ENCODE measurements at places on chromosomes 2 and 18.
A peak's percentile ranks its signal among the peaks of the same experiment; 100 is the strongest.

DNA sequence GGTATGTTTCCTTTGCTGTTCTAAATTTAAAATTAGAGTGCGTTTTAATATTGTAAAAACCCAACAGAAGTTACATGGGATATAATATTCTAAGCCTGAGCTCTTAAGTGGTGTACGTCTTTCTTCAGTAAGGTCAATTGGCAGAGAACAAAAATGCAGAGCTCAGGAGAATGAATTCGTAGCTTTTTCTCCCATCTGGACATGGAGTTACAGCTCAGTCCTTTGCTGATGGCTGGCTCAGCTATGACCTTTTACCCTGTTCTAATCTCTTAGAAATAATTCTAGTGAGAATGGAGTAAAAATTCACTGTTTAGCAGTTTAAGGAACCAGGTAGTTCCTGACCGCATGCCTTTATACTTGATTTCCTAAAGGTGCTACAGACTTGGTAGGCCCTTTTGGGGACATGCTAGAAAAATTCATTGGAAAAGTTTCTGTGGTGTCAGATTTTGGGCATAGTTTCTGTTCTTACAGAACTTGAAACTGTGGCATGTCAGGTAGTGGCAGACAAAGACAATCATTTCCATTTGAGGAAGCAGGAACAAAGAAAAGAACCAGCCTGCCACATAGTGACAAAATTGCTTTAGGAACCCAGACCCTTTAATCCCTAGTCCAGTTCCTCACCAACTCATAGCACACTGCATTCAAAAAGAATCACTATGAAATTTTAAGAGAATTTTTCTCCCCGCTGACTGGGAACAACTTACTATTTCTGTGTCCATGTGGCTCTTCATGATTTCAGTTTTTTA is 566.8 kb upstream of the ZNF804A start:
- DNase-seq, result no peak

DNA sequence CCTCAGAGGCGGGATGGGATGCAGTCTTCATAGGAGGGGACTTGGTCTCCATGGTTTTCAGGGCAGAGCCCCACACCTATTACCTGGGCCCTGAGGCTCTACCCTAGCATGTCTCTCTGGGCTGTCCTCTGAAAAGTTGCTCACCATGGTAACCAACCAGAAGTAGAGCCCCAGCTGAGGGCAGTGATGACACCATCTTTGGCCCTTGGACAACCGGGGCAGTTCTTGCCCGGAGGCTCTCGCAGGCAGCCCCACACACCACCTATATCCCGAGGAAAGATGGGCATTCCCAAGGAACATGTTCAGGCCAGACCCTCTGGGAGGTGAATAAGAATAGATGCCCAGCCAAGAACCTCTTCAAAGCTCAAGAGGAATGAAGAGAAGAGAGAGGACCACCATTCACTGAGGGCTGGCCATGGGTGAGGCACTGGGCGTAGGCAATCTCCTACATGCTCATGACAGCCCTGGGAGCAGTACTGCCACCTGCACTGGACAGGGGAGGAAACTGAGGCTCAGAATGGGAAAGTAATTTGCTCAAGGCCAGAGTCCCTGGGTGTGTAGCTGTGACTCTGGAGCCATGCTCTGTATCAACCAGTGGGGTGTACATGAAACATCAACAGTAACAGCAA is 72.5 kb downstream of the HS1BP3 start:
- no peak for DNase-seq

- DNase-seq, result no peak
Observed at GRCh38 chr2:197947219-197947757, 142.9 kb downstream of the PLCL1 start.

DNA sequence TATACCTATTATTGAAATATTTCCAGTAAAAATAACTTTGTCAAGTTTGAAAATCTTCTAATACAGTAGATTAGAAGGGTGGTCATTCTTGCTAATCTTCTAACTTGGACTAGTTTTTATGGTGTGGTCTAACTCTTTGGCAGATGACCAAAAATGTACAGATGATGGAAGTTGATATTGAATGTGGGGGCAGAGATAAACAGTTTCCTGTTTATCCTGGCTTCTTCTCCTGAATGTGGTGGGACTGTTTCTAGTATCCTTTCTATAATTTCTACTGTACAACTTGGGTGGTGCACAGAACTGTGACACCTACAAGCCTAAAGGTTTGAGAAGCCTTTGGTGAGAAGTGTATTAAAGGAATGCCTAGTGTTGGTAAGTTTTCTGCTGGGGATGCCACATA is 178.7 kb downstream of the PDE11A start:
- DNase-seq, result no peak

- DNase-seq, result no peak
Observed at GRCh38 chr2:190533175-190533967, 1.2 kb downstream of the NEMP2 start.

DNA sequence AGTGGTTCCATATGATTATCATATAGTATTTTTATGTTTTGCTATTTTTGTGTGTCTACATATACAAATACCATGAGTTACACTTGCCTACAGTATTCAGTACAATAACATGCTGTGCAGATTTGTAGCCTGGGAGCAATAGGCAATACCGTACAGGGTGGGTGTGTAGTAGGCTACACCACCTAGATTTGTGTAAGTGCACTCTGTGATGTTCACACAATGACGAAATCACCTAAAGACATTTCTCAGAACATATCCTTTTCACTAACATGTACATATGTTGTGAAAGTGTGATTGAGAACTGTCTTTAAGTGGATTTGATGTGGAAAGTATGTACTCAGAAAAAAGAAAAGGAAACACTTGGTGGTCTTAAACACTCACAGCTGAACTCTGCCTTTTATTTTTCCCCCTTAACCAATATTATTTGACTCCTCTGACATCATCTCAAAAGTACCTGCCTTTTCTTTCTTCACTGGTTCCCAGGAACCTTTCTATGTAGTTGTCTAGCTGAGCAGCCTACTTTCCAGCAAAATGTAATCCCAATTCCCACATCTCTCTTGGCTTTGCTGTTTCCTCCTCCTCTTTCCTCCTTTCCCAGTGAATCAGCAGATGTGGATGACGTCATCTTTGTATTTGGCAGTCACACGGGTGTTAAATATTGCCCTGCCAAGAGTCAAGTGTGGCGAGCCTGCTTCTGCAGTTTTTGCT is 47.7 kb downstream of the OSBPL6 start:
- peak; percentile 46 for DNase-seq

GRCh38 chr2:71353248-71353647 is 21.7 kb downstream of the ZNF638 start:
- no peak for DNase-seq

DNA sequence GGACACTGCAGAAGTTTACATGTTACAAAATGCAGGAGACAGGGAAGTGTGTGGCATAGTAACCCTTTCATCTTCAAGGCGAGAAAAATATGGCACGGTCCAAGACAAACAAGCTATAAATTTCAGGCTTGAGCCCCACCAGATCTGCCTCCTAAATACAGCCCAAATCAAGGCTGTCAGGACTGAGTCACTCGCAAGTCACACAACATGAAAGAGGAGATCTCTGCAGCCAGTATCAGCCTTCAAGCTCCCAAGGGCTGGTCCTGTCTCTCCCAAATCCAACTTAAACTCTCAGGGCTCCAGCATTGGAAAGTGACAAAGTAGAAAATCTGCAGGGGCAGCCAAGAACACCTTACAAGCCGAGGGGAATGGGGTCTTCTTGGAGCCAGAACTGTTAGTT is 106.3 kb upstream of the GATA6 start:
- no peak for DNase-seq

DNA sequence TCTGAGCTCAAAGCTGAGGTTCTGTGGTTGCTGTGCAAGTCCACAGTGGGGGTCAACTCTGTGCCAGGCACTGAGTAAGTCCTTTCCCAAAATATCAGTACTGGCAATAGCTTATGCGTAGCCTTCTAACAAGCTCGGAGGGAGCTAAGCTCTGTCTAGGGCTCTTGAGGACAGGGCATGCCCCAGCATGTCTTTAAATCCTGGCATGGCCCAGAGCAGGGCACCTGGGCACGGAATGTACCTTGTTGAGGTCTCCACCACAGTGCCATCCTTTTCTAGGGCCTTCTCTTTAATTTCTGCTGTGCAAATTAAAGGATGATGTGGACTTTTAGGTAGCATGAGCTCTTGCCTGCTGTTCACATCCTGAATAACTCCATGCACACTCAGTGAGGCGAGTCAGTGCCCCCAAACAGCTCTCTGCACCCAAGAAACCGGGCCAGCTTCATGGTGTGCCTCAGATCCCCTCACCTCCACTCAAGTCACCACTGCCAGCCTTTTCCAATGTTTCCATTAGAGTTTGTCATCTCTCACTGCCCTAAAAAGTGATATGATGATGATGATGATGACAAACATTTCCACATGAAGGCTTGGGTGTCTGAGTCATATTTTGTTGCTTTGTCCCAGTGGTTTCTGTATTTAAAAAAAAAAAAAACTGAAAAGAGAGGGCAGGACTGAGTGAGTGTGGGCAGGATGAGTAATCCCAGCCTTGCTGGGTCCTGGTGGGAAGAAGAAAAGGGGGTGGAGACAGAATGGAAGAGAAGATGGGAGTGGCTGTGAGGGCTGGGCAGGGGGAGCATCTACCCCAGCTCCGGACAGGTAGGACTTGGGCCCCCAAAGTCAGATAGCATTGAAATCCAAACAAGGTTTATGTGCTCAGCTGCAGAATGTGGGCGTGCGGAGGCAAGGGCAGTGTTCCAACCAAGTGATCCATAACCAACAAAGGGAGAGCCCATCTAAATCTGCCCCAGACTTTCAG is 78.9 kb downstream of the ZBTB7C start:
- peak; percentile 96 for DNase-seq

DNA sequence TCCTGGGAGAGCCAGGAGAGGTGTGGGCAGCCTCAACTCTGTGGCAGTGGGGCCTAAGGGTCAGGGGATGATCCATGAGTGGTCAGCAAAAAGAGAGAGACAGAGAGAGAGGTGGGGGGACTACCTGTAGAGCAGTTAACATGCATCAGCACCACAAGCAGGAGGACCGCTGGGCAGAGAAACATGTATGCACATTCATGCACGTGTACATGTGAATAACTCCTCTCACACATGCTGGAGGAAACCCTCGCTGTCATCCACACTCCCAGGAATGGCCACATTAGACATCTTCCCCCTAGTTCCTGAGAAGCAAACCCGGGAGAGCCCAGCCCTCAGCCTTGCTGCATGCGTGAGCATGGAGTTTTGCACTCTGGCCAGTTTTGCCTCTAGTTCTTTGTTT is 166.1 kb downstream of the SMAD7 start:
- DNase-seq, result no peak

- DNase-seq, result no peak
Observed at GRCh38 chr18:70453058-70453775, 164.4 kb downstream of the SOCS6 start.

- no peak for DNase-seq
Observed at GRCh38 chr18:48320639-48320945, 88.6 kb downstream of the ZBTB7C start.

- no peak for DNase-seq
Observed at GRCh38 chr2:202307690-202308089, 42.1 kb downstream of the NOP58 start.

DNA sequence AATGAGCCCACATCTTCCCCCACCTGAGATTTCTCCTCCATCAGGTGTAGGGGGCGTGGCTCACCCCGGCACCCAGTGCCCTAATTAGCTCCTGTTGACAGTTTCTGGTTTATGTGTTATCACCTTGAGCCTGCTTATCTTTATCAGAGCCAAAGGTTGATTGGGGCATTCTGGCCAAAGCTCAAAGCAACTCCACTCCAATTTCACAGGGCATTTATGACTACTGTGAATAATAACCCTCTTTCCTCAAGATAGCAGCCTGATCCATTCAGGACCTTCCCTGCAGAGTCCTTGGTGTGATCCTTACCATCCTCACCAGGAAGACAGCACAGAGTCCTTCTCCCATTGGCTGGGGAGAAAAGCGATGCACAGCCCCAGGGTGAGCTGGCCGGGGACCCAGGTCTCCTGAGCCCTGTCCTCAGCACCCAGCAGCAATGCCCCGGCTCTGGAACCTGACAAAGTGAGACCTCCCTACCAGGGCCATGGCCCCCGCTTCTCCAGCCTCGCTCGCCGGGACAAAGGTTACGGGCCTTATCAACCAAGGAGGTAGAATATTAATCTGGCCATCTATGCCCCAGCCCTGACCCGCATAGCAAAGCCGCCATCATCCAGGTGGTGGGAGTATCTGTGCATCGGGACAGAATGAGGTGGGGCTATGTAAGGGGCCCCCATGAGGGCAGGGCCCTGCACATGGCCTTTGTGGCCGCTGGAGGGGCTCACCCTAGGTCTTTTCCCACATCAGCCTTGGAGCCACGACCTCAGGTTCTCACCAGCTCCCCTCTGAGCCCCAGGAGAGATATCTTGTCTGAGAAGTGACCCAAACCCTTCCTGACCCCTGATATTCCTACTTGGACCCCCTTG is 64.5 kb downstream of the ZFP36L2 start:
- no peak for DNase-seq
